ENCODE measurements at places on chromosomes 5 and 9.

DNA sequence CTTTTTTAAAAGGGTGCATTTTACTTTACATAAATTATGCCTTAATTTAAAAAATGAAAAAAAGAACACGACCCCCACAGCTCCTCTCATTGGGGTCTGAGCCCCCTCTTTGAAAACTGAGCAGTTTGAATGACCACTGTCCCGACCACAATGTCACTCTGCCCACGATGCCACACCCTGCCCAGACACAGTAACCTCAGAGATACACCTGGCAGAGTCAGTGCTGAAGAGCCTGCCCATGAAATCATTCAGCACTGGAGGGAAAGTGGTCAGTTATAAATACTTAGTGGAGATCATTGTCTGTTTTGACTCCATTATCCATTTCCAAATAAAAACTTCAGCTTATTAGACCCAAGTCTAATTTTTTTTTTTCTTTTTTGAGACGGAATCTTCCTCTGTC, 49.3 kb downstream of the DNAJC21 start:
- DNase-seq: no peak

DNA sequence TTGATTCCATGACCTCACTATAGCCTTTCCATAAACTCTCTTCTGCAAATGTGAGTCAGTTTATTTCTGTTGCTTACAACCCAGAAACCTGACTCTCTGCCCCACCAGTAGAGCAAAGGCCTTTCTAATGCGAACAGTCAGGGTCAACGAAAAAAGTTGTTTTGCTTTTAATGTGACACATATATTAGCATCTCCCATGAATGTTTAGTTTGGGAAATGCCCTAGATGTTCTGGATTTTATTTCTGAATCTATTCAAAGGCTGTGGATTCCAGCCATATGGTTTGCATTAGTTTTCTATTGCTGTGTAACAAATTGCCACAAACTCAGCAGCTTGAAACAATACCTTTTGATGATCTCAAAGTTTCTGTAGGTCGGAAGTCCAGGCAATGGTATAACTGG, 193.5 kb downstream of the GNA14 start:
- no peak for DNase-seq

DNA sequence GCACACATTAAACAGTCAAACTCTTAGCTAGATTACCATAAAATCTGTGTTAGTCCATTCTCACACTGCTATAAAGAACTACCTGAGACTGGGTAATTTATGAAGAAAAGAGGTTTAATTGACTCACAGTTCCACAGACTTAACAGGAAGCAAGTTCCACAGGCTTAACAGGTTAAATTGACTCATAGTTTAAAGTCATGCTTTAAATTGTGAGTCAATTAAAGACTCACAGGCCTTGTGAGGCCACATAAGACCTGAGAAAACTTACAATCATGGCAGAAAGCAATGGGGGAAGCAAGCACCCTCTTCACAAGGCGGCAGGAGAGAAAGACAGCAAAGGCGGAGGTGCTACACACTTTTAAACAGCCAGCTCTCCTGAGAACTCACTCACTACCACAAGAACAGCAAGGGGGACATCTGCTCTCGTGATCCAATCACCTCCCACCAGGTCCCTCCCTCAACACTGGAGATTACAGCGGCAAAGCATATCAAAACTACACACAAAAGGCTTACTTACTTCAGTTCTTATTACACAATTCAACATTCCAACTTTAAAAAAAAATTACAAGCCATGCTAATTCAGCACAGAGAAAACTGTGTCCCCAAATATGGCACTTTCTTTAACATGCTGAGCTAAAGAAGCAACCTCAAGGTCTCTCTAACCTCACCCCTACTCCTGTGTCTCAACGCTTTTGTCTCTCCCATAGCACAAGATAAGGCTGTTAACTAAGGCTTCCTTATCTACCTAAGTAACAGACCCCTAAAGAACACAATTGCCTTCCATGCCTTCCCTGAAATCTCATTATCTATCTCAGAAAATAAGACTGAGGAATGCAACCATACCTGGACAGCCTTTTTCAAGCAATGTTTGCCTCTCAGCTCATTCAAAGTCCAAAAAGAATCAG, 805.1 kb downstream of the NR2F1-AS1 start:
- DNase-seq: no peak

GRCh38 chr9:106797299-106797698, 65.7 kb upstream of the ZNF462 start:
- no peak for DNase-seq

- DNase-seq: no peak
These were observed 374.9 kb downstream of the TMEM38B start for GRCh38 chr9:106069241-106069640.

DNA sequence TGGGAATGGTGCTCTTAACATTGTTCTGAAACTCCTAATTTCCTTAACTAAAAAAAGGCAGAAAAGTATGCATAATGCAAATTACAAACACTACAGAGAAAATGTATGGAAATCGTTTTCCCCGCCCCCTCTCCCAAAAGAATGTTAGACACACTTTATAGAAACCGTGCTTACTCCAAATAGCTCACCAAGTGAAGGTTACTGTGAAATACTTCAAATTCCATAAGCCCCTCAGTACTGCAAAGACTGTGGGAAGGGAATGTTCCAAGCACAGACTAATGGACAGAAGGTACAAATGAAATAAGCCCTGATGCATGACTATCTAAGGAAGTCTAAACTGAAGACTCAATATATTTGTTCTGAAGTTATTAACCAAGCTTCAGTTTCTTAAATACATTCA, 12.5 kb downstream of the MAPKAP1 start:
- no peak for DNase-seq

DNA sequence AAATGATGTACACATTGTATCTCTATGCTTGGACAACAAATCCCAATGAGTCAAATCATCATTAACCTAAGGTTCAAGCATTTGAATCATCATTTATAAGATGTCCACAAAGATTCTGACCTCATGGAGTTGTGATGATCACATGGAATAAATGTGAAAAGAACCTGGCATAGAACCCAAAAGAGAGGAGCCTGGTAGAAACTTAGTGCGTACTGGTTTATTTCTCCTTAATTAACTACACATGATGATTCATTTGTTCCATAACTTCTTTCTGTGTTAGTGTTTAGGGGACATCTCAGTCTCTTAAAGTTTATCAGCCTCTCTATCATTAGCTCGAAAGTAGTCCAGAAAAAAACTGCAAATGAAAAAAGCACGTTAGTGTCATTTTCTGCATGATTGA, 411.6 kb downstream of the BRINP1 start:
- DNase-seq: no peak

DNA sequence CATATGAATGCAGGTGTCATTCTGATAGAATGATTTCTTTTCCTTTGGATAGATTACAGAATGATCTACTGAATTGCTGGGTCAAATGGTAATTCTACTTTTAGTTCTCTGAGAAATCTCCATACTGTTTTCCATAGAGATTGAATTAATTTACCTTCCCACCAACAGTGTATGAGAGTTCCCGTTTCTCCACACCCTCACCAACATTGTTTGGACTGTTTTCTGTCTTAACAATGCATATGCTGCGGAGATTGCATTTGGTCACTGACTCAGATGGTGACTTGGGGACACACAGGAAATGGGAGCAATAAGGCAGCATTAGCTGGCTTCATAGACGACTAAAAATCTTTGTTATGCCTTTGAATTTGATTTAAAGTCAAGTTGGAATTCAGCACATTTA, 95.9 kb downstream of the CDH6 start:
- DNase-seq: no peak

GRCh38 chr5:68730220-68730978, 363.4 kb upstream of the SLC30A5 start:
- DNase-seq: no peak

DNA sequence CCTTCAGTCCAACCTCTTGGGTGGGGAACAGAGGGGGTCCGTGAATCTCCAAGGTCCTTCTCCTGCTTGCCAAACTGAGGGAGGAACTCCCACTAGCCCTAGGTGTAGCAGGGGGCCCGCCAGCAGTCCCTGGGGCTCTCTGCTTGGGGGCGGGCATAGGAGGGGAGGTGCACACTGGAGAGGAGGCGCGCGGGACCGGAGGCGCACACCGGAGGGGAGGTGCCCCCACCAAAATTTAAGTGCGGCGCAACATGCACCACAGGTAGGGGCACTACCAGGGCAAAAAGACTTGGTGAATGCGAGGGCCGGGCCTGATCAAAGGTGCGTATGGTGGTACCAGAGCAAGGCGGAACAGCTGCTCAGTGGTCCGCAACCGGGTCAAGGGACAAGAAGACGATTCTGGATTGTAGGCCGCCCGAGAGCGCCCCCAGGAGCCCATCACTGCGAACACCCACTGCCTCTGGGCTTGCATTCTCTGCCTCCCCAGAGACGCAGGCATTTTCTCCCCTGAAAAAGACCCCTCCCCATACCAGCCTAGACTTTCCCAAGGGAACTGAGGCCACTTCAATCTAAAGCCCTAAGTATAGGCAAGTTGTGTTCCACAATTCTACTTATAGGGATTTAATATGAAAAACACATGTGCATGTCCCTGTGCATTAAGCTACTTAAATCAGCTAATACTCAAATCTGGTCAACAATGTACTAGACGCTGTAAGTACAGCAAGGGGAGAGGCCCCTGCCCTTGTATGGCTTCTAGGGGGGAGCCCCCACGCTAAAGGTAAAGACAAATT, 50.6 kb downstream of the TGFBI start:
- DNase-seq: no peak

GRCh38 chr9:75184471-75184870, 96.2 kb downstream of the OSTF1 start:
- DNase-seq: no peak

DNA sequence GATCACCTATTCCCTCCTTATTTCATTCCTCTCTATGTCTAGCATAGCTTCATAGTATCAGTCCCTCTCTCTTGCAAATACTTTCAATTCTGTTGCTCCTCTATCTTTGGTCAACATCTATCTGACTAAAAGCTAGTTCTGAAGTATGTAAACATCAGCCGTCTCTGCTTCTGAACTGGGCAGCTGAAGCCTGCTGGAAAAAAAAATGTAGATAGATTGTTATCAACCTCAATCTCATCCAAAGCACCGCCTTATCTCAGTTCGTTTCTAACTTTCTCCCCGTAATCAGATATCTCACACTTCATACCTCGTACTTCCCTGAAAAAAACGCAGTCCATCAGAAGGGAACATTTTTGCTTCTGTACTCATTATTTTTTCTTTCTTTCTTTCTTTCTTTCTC, 4.5 kb upstream of the SEMA6A start:
- no peak for DNase-seq

GRCh38 chr5:72205431-72206009, 98.2 kb downstream of the MAP1B start:
- no peak for DNase-seq

DNA sequence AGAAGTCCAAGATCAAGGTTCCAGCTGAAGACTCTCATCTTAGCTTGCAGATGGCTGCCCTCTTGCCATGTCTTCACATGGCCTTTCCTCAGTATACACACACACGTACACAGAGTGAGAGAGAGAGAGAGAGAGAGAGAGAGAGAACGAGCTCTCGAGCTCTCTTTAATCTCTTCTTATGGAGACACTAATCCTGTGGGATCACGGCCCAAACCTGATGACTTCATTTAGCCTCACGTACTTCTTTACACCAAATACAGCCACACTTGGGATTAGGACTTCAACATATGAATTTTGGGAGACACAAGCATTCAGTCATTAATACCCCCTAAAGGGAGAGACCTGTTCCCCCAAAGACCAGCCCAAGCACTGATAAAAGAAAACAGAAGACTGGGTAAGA, 42.8 kb downstream of the SIL1 start:
- no peak for DNase-seq

DNA sequence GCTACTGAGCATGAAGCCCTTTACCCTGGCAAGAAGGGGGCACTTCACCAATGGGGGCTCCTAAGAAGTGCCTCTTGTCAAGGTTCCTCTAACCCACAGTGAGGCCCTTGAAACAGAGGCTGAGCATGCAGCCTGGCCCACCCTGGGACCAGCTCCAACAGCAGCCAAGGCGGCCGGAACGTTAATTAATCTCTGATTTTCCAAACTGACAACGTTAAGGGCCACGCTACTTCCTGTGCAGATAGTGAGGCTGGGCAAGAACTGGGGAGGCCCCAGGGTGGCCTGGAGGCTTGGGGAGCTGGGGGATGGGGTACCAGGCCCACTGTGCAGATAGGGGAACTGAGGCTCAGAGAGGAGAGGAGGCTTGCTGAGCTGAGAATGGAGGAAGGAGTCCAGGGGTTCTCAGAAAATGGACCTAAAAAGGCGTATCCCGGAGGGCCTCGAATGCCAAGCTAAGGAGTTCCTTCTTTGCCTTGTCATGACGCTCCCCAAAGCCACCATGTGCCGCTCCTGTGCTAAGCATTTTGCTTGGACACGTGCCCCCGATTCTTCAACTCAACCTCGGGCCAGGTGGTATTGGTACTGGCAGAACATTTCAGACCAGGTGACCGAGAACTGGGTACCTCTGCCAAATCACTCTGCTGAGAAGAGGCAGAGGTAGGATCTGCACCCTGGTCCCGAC, 72.0 kb upstream of the STXBP1 start:
- DNase-seq: no peak

GRCh38 chr9:136623016-136623841, 39.5 kb upstream of the EGFL7 start:
- no peak for DNase-seq

- DNase-seq: no peak
These were observed 57.2 kb upstream of the DHFR start for GRCh38 chr5:80711938-80712337.

- DNase-seq: no peak
These were observed 222.7 kb downstream of the DCP2 start for GRCh38 chr5:113199122-113199905.

DNA sequence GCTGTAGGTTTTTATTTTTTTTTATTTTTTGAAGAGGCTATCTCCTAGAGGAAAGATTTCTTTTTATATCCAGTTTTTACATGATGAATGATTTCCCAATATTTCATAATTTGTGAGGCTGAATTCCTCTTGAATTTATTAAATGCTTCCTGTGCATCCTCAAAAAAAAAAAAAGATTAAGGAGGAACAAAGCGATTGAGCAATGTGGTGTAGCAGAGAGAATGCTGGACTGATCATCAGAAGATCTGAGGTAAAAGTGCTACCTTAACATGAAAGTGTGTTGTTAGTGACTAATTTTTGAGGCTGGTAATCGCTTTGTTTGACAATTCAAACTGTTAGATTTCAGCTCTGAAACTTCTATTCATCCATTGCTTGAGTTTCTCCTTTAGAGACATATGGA, 125.1 kb downstream of the ESM1 start:
- DNase-seq: no peak

GRCh38 chr9:68967800-68968199, 46.1 kb downstream of the PRKACG start:
- no peak for DNase-seq

Data from Jurkat, Clone E6-1 (cell line).